ENCODE measurements at places on chromosomes 6 and 20.

DNA sequence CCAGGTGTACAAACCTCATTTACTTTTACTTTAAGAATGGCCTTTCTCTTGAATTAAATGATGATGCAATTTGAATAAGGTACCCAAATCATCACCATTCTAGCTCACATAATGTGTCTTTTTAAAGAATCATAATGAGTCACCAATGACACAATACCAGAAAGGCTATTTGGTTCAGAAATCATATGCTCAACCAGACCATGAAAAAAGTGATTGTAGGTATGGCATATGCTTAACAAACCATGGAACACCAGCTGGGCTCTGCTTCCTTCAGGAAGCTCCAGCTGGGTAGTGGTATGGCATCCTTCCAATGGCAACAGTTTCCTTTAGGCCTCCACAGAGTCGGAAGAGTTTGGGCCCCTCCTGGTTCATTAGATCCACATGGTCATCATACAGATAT lies 128.2 kb downstream of the FRK start:
- no peak for DNase-seq

- DNase-seq: no peak
Observed at GRCh38 chr6:96613291-96613999, 50.5 kb downstream of the FHL5 start.

GRCh38 chr20:13995841-13996240 lies 525 bp downstream of the MACROD2 start:
- DNase-seq: no peak

DNA sequence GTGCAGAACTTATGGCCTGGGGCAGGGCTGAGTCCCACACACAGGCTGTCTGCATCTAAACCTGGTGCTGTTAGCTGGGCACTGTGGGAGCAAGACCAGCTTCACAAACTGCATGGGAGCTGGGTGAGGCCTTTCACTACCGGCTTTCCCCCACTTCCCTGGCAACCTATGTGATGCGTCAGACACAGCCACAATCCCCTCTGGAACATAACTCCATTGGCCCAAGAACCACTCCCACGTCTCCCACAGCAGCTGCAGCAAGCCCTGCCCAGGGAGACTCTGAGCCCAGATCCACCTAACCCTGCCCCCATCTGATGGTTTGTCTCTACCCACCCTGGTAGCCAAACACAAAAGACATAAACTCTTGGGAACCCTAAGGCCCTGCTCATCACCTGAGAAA lies 9.3 kb downstream of the WDR27 start:
- DNase-seq: no peak

DNA sequence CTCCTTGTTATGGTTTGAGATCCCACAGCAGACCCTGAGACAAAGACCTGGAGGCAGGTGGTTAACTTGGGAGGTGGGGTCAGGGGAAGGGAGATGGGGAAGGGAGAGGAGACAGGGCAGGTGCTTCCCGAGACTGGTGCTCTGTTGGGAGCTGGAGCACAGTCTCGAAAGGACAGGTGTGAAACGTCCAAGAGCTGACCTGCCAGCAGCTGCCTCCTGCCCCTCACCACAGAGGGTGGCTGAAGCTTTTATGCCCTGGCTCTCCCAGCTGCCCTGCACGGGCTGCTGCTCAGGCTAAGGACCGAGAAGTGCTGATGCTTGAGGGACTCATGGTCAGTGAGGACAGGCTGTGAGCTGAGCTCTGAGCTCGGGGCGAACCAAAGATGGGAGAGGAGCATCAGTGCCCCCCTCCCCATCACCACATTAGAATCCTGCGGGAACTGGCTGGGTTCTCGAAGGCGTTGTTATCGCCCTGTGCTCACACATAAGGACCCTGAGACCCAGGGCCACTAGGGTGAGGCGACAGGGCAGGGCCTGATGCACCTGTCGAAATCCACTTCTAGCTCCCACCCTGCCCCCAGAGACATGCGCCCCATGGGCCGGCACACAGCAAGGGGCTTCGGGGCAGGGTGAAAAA lies 25.3 kb upstream of the CD93 start:
- no peak for DNase-seq

- DNase-seq: no peak
Observed at GRCh38 chr20:53870426-53871315, 199.7 kb downstream of the BCAS1 start.

GRCh38 chr6:46575530-46575929 lies 77.1 kb downstream of the CYP39A1 start:
- DNase-seq: no peak
